ENCODE measurements at places on chromosomes 6 and 20.

DNA sequence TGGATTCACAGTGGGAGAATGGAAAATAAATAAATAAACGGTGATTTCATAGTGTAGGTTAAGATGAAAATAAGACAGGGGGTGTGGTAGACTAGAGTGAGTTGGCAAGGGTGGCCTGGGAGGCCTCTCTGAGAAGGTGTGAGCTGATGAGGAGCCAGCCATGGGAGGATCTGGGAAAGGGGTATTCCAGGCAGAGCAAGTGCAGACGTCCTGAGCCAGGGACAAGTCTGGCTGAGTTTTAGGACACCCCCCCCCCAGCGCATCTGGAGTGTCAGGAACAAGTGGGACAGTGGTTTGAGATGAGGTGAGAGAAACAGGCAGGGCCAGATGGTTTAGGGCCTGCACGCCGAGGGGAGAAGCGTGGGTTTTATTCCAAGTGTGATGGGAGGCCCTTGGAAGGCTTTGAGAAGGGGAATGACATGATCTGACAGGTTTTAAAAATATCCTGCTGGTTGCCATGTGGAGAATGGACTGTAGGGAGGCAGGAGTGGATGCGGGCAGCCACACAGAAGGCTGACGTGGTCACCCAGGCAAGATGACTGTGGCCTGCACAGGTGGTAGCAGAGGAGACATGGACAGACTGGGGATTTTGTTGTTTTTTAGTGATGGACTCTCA, 21.1 kb upstream of the CCM2L start:
- no peak for DNase-seq

- no peak for DNase-seq
These were observed 9.9 kb upstream of the PCIF1 start for GRCh38 chr20:45924391-45925261.

DNA sequence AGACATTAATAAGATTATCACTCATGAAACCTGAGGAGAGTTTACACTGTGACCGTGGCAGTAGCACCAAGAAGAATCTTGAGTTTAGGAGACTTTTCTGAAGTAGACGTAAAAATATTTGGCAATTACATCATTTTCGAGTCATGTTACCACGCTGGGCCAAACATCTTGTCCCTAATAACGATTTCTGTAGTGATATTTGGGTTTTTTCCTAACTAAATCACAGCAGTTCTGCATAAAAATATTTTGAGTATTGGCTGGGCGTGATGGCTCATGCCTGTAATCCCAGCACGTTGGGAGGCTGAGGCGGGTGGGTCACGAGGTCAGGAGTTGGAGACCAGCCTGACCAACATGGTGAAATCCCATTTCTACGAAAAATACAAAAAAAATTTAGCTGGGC, 262.4 kb downstream of the PHF3 start:
- no peak for DNase-seq

- DNase-seq = no peak
These were observed 17.9 kb downstream of the C6orf15 start for GRCh38 chr6:31094389-31094881.

DNA sequence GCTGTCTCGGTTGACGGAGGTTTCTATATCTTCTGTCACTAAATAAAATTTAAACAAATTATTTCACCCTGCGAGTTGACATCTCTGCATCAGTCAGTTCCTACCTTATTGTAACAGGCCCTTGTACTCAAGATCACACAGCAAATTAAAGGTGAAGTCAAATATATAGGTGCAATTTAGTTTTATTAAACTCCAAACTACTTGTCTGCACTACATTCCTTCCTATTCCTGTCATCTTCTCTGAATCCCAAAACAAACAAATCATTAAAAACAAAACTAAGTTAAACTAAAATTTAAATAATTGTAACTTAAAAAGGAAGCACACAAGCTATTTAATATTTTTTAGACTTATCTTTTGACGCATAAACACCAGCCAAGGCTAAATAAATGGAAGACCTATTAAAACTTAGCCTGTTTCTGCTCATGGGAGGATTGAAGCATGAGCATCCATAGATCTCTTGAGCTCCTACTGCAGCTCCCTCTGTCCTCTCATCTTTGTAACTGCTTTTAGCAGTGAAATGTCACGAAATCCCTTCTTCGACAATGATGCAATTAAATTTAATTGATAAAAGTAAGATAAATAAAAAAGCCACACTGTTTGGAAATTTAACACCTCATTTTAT, 1152.3 kb upstream of the GJE1 start:
- no peak for DNase-seq

GRCh38 chr20:45487231-45487635, 17.7 kb downstream of the WFDC2 start:
- DNase-seq = no peak

DNA sequence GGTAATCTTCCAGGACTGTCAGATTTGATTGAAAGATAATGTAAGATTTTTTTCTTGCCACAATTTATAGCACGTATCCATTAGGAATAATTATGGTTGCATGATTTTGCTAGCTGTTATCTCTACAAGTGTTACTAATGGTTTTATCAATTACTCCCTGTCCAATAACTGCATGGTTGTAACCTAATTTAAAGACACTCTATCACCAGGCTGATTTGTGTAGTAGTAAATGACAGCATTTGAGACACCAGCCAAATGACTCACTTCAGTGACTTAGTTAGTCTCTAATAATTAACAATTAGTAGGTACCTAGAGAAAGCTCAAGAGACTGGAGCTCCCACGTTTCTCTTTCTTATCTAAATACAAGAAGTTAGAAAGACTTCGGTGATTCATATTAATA, 453.8 kb upstream of the POU3F2 start:
- DNase-seq = no peak

GRCh38 chr6:115594891-115595290, 465.8 kb downstream of the FRK start:
- no peak for DNase-seq

- no peak for DNase-seq
These were observed 149.9 kb downstream of the MMS22L start for GRCh38 chr6:97133067-97133466.

GRCh38 chr6:156940221-156940620, 163.0 kb downstream of the ARID1B start:
- DNase-seq = no peak

- DNase-seq = no peak
These were observed 6.0 kb upstream of the BEND3 start for GRCh38 chr6:107121266-107121665.

GRCh38 chr6:1890071-1890470, 280.4 kb downstream of the FOXC1 start:
- no peak for DNase-seq

DNA sequence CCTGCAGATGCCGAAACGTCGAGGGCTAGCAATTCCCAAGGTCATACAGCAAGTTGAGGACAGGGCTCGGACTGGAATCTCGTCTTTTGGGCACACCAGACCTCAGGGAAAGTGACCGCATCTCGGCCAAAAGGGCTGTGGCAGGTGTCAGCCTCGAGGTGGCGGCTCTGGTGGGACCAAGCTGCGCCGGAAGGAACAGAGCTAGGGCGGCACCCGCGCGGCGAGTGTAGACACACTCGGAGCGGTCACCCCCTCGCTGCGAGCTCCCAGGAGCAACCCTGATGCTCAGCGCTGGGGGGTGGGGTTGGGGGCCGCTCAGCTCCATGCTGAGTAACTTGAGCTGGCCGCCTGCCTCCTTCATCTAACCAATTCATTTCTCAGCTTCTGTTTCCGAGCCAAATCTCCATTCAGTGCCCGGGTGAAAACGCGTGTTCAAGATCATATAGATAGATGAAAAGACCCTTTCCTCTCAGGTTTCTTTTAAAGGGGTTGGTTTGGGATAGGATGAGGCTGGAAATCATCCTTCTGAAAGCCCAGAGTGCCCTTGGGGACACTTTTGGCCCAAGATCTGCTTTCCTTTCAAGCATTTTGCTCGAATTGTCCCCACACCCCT, 2.2 kb upstream of the TUBB2B start:
- no peak for DNase-seq

DNA sequence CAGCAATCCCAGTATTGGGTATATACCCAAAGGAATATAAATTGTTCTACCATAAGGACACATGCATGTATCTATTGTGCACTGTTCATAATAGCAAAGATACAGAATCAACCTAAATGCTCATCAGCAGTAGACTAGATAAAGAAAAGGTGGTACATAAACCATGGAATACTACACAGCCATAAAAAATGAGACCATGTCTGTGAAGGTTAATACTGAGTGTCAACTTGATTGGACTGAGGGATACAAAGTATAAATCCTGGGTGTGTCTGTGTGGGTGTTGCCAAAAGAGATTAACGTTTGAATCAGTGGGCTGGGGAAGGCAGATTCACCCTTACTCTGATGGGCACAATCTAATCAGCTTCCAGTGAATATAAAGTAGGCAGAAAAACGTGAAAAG, 86.9 kb downstream of the MAN1A1 start:
- no peak for DNase-seq

- DNase-seq = no peak
These were observed 27.6 kb downstream of the TINAG start for GRCh38 chr6:54335871-54336270.

DNA sequence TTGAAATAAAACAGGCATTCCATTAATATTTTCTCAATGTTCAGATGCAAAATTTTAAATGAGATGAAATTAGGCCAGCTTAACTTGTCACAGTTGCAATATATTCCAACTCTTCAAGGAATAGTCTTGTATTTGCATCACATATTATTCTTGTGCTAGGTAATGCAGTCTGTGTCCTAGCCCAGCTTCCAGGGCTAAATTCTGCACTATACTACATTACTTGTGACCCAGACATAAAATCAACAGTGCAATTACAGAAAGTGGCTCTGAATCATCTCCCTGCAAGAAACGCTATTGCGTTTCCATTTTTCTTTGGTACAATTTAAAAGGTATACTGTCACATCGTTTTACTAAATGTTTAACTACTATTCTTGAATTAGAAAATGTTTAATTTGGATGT, 399.2 kb downstream of the TENT5A start:
- DNase-seq = no peak

GRCh38 chr6:81697559-81697958, 54.9 kb downstream of the TENT5A start:
- DNase-seq = no peak

- DNase-seq = peak; percentile 52
These were observed 744 bp upstream of the FOXO3 start for GRCh38 chr6:108559884-108560462.

DNA sequence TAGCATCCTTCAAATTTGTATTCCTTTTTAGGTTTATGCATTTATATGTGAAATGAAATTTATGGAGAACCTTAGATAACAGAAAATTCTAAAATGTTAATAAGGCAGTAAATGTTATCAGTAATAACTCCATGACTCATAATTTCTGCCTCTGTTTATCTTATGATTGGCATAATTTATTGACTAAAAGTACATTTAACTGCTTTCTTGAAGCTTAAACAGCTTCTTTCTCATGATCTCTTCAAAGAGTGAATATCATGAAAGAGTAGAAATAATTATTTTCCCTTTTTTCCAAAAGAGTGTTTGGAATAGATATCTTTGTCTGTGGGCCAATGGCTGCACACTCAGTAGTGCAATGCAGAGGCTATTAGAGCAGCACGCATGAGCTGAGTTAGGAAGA, 91.3 kb downstream of the SHLD1 start:
- no peak for DNase-seq

GRCh38 chr6:110822249-110822648, 7.0 kb upstream of the CDK19 start:
- DNase-seq = no peak

DNA sequence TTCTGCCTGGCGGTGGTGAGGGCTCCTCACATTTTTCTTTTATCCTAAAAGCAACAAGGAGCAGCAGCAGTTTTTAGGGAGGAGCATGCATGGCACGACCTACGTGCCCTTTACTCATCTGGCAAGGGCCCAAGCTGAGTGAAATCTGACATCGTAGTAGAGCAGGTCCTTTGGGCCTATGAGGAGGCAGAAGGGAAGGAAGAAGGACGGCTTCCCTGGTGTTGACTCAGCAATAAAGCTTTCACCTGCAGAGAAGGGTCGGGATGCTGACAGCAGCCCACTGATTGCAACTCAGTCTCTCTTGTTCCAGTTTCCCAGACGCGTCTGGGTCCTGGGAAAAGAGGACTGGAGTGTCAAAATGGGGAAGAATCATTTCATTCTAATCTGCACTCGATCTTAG, 409.1 kb upstream of the AGPAT4 start:
- DNase-seq = no peak

GRCh38 chr6:84688141-84688873, 76.1 kb downstream of the TBX18 start:
- DNase-seq = no peak

GRCh38 chr6:15735567-15736265, 72.9 kb upstream of the DTNBP1 start:
- DNase-seq = no peak

DNA sequence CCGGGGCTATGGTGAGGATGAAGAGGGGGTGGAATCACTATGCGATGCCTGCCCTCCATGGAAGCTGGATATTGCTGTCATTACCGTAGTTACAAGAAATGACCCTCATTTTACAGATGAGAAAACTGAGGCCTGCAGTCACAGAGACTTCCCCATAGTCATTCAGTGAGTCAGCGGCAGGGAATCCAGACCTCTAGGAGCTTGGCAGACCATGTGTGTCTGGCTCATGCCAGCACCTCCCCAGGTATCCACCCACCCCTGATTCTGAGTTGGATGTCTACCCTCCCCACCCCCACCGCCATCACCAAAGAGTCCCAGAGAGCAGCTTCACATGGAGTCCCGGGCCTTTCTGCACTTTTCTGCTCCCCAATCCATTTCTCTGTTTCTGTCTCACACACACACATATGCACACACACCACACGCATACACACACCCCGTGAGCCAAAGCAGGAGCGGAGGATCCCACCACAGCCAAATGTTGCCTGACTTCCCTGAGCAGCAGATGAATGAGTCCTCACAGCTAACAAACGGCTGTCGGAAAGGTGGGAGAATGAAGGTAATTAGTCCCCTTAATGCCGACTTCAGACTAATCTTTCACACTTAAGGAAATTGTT, 24.8 kb downstream of the CDH22 start:
- no peak for DNase-seq

GRCh38 chr6:45541934-45542333, 164.2 kb upstream of the SUPT3H start:
- no peak for DNase-seq

DNA sequence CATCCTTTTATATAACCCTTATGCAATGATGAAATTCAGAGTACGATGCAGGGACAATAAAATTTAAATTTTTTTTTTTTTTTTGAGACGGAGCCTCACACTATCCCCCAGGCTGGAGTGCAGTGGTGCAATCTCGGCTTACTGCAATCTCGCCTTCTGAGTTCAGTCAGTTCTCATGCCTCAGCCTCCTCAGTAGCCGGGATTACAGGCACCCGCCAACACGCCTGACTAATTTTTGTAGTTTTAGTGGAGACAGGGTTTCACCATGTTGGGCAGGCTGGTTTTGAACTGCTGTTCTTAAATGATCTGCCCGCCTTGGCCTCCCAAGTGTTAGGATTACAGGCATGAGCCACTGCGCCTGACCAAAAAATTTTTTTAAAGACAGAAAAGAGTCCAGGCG, 15.2 kb downstream of the MTO1 start:
- no peak for DNase-seq

DNA sequence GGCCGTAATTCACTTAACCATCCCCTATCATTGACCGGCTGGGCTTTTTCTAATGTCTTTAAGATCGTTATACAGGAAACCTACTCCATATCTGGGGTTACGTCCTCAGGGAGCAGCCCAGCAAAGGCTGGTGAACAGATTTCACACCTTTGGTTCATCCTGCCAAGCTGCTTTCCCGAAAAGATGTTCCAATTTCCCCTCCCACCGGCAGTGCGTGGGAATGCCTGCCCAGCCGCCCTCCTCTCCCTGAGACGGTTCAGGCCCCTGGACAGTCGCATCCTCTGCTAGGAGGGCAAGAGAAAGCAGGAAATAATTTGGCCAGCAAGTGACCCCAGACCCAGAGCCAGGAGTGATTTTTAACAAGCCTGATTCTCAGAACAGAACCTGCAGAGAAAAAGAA, 16.3 kb downstream of the SIRPA start:
- DNase-seq = no peak

All from HuH-7.5 (cell line).